ENCODE measurements at places on chromosomes 6 and 20.
A peak's percentile ranks its signal among the peaks of the same experiment; 100 is the strongest.

DNA sequence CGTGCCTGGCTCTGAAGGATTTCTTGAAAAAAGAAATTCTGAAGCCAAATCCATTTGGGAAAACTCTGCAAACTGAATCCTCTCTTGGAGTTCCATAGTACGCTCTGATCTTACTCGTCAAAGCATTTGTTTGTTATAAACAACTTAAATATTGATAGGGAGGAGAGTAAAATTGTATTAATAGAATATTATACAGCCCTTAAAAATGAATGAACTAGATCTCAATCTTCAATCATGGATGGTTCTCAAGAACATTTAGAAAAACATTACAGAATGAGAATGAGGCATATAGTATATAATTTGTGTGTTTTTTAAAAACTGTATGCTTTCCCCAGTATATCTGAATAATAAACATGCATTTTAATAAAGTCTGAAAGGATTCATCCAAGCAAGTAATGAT is 24.8 kb downstream of the KCTD20 start:
- DNase-seq: no peak

- no peak for DNase-seq
Measured at GRCh38 chr6:76942203-76942966, 520.9 kb downstream of the HTR1B start.

GRCh38 chr6:39153766-39154397 is 38.9 kb upstream of the SAYSD1 start:
- DNase-seq: no peak

DNA sequence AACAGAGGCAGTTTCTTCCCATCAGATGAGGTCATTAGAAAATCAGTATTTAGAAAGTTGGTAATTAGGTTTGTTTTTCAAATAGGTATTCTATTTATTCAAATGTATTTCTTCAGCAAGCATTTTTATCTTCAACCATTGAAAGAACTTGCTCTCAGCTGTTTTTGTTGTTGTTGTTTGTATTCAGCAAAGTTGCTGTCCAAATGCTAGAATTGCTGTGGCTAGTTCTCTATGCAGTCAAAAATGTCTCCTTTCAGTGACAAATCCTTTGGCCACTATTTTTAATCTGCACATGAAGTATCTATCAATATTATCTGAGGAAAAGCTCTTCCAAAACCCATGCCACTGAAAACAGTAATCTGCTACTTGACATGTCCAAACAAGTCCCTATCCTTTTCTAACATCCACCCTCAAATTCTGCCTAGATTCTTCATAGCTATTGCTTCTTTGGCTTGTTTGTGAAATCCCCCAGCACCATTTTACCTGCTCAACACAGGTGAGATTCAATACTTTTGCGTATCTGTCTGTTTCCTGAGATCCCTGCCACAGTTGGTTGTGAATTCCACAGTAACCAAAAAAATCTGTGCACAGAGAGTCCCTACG is 1005.4 kb downstream of the GRIK2 start:
- DNase-seq: no peak

DNA sequence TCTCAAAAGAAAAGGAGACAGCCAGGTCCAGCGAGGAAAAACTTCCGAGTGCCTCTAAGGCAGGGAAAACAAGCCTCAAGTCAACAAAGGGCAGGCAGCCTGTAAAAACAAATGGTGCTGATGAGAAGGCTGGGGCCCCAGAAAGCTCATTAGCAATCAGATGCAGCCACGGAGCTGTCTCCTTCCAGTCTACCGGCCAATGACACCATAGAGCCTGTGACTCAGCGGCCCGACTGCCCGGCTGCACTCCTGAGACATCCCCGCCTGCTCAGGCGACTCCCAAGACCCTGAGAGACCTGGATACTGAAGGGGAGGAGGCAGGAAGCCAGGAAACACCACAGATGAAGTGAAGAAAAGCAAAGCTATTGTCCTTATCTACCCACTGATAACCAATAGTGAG is 120.1 kb upstream of the HDDC2 start:
- DNase-seq: peak; percentile 36

DNA sequence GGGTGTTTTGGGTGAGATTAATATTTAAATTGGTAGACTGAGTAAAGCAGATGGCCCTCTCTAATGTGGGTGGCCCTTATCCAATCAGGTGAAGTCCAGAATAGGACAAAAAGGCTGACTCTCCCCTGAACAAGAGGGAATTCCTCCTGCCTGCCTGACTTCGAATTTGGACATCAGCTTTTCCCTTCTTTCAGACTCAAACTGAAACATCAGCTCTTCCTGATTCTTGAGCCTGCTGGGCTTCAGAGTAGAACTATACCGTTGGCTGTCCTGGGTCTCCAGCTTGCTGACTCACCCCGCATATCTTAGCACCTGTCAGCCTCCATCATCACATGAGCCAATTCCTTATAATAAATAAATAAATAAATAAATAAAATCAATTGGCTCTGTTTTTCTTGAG is 15.0 kb upstream of the TGM6 start:
- DNase-seq: no peak

GRCh38 chr6:84072442-84072997 is 38.9 kb downstream of the MRAP2 start:
- no peak for DNase-seq

DNA sequence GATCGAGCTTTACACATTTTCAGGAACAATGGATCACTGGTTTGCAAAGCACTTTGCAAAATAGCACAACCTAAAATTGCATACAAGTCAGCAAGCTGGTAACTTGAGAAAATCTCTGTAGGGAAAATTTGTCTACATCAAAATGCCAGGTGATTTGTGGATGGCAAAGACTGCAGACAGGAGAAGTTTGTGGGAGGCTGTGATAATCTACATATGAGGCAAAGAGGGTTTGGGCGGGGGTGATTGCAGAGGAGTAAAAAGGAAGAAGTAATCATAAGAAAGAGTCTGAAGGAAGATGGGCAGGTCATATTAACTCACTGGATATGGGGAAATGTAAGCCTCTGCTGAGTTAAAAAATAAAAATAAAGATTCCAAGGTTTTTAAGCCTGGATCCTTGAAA is 166.3 kb upstream of the STXBP5 start:
- no peak for DNase-seq

- no peak for DNase-seq
Measured at GRCh38 chr6:63882208-63882607, 246.6 kb downstream of the PHF3 start.

DNA sequence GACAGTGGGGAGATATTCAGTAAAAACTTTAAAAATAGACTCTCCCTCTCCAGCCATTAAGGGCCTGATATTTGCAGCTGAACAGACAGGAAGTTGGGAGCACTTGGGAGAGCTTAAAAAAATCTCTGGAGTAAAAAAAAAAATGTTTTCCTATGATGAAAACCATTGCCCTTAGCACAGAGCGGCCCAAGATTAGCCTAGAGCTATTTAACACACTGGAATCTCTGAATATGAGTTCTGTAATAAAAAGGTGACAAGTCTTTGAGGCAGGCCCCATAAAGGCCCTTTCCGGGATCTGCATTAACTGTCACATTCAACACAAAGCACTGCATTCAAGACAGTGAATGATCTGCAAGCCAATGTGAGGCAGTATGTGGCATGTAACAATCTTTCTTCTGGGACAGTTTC is 393.7 kb downstream of the ZFAND3 start:
- DNase-seq: peak; percentile 28

DNA sequence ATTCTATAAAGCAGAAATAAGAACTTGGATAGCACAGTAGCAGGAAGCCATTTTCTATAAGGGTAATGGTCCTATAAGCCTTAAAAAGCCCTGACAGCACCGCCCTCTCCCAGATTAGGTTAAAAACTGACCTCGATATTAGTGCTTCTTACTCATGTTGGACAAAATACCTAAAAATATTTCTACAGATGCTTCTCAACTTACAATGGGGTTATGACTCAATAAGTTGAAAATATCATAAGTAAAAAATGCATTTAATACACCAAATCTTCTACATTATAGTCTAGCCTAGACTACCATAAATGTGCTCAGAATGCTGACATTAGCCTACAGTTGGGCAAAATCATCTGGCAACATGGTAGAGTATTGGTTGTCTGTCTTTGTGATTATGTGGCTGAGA is 70.3 kb downstream of the SESN1 start:
- peak; percentile 27 for DNase-seq

- DNase-seq: no peak
Measured at GRCh38 chr6:5443491-5443890, 182.2 kb downstream of the FARS2 start.

- no peak for DNase-seq
Measured at GRCh38 chr6:92586236-92586977, 833.0 kb downstream of the EPHA7 start.

All from fibroblast of skin of scalp (primary cell).